ENCODE measurements at places on chromosomes 7 and 10.

GRCh38 chr10:18650404-18650997, 886 bp downstream of the NSUN6 start:
- no peak for DNase-seq

GRCh38 chr10:34647875-34648865, 166.9 kb downstream of the PARD3 start:
- DNase-seq: no peak

GRCh38 chr10:3689871-3690510, 95.0 kb downstream of the KLF6 start:
- DNase-seq: no peak

DNA sequence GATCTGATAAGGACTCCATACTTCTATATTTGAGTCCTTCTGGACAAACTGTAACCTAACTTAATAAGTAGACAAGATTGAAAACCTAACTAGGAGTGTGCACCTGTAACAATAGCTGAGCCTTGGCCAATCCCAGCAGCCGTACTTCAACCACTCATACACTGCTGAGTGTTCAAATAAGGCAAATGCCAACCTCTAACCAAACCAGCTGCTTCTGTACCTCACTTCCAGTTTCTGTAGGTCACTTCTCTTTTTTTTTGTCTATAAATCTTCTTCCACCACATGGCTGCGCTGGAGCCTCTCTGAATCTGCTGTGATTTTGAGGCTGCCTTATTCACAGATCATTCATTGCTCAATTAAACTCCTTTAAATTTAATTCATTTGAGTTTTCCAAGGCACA, 753.2 kb downstream of the DNAJB9 start:
- DNase-seq: no peak

DNA sequence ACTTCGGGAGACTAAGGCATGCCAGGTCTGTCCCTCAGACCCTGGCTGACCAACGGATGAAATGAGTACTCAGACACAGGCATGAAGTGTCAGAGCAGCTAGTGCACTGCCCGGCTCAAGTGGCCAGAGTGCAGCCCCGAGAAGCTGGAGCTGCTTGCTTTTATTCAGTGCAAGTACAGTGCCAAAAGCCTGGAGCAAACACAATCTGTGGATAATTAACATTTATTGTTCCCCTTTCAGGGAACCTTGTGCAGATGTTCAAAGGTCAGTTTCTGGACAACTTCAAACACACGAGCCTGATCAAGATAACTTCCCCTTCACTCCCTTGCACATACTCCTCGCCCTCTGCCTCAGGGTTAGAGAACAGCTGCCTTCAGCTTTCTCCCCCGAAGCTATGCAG, 7.9 kb upstream of the ATE1 start:
- DNase-seq: no peak

- DNase-seq: no peak
These were observed 3.5 kb downstream of the CCDC201 start for GRCh38 chr7:45869426-45869825.

GRCh38 chr7:45457591-45457990, 116.6 kb upstream of the ADCY1 start:
- DNase-seq: peak; percentile 96

- DNase-seq: peak; percentile 69
These were observed 410.0 kb downstream of the HTR7 start for GRCh38 chr10:90447831-90448230.

GRCh38 chr10:7534480-7534852, 123.6 kb upstream of the SFMBT2 start:
- no peak for DNase-seq

GRCh38 chr10:3527869-3528268, 257.1 kb downstream of the KLF6 start:
- DNase-seq: no peak

- DNase-seq: no peak
These were observed 236.8 kb upstream of the LRRN3 start for GRCh38 chr7:110854166-110854565.

DNA sequence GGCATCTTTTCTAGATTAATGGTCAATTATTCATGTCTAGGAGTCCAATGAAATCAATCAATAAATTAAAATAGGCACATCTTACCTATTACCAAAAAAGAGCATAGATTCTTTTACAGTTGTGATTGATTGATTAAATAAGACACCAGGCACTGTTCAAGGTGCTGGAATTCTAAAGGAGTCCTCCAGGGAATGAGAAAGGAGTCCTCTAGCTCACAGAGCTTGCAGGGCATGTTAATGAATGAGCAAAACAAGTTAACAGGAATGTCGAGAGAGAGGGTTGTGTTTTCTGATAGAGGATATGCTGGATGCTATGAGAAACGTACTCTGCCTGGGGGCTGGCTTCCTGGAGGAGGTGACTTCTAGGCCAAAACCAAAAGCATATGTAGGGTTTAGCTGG, 191.4 kb downstream of the BMPER start:
- DNase-seq: no peak

DNA sequence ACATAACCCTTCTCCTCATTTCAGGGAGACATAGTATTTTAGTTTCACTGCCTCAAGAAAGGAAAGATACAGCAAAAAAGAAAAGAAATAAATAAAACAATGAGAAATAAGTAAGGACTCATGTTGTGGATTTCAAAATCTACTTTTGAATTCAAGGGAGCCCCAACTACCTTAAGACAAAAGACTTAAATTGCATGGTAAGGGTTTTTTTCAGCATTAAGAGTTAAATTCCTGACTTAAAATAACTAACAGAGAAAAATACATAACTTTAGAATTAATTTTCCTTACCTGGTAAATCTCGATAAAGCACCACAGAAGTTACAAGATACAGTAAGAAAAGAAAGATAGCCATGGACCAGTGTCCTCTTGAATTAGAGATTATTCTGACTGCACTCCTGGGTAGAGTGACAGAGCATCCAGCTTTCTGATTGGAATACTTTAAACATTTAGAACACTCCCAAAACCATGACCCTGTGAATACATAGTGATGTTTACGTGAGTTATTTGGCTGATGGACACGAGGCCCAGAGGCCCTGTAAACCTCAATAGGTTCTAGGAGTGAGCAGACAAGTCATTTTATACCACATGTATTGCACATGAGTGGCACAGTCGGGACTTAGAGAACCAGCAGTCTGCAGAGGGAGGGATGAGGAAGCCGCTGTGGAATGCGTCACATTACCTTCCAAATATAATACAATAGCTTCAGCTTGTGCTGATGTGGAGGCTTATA, 292.5 kb upstream of the SEMA3C start:
- no peak for DNase-seq

DNA sequence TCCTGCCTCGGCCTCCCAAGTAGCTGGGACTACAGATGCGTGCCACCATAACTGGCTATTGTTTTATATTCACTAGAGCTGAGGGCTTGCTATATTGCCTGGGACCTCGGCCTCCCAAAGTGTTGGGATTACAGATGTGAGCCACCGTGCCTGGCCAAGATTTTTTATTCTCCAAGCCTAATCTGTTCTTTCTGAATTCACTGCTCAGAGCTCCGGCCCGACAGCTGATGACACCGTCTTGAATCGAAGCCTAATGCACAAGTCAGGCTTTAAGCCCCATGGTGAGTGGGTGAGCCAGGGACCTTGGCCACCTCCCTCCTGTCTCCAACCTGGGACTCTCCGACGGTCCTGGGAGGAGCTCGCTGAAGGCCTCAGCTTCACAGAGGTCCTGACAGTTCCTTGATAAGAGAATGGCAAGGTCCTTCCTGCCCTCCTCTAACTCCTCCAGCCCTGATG, 338.9 kb downstream of the WDR37 start:
- no peak for DNase-seq

DNA sequence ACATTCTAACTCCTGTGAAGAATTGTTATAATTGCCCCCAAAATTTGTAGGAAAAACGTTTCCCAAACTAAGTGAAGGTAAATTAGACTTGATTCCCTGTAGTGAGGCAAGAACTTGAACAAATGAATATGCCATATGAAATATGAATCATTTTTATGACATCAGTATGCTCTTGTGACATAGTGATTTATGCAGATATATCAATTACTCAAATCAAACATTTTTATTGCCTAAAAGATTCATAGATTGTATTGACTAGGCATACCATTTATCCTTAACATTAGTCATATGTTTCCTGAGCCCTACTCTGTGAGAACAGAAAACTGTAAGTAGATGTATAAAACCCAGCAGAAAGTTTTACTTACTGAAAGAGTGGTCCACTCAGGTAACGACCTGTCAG, 245.6 kb downstream of the MALRD1 start:
- no peak for DNase-seq

DNA sequence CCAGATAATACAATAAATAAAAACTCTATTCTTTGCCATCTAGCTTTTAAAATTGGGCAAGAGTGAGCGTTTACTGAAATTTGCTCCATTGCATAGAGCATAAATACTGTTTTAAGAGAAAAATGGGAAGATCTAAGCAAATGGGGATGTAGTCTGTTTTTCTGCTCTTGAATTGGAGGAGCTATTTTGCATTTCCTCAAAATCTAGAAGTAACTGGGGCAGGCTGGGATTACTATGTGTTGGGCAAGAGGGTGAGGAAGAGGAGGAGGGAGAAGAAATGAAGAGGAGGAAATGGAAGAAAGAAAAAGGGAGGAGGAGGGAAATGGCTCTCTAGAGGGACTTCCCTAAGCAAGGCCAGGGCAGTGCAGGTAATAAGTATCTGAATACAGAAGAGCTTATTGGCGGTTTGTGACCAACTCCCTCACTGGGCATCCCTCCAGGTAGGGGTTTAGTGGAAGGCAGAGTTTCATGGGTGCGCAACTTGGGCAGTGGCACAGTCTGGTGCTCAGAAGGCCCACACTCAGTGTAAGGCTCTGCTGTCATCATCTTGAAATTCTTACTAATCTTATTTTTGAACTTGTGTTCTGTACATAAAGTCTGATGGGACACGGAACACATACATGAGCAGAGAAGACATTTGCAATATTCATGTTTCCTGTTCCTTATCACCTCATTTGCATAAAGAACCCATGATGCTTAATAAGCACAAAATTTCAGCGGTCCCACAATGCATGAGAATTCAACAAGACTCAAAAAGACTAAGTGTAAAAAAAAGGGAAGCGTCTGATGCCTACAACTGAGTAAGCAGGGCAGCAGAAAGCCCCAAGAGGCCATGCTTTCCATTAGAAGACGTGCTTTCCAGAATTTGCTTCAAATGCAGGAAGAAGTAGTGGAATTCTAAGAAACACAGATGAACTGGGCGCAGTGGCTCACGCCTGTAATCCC, 116.9 kb downstream of the EVX1 start:
- DNase-seq: no peak
